ENCODE measurements at places on chromosomes 4 and X.

- H3K27me3 ChIP-seq: no peaks in the 10 kb centered on the region
- no peaks in the 10 kb centered on the region for H3K36me3 ChIP-seq
- H3K4me1 ChIP-seq: no peaks in the 10 kb centered on the region
- no peak overlapping the region for H3K27ac ChIP-seq
Observed at GRCh38 chr4:42995343-42995944, 102.9 kb downstream of the GRXCR1 start.

- no peaks in the 10 kb centered on the region for H3K27me3 ChIP-seq
- no peaks in the 10 kb centered on the region for H3K36me3 ChIP-seq
- H3K27ac ChIP-seq: no peak overlapping the region
- H3K4me3 ChIP-seq: no peak overlapping the region
Observed at GRCh38 chr4:85522277-85522676, 47.3 kb downstream of the ARHGAP24 start.

DNA sequence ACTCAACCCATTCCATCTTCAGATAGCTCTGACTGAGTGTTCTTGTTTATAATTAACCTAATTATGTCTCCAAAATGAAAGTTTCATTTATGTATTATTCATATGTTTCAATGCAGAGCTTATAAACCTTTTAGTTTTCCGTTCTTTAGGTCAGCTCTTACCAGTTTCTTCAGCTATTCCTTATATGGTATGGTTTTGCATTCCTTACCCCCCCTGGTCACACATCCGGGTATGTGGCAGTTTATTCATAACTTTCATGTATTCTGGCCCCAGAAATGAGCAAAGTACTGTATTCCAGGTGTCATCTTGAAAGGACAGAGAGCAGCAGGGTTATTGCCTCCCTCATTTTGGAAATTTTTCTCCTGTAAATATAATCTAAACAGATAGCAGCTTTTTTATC, 16.8 kb upstream of the IGSF1 start:
- H3K27ac ChIP-seq: no peak overlapping the region
- no peaks in the 10 kb centered on the region for H3K27me3 ChIP-seq
- H3K4me3 ChIP-seq: no peak overlapping the region
- H3K4me1 ChIP-seq: no peaks in the 10 kb centered on the region
- H3K36me3 ChIP-seq: no peaks in the 10 kb centered on the region

DNA sequence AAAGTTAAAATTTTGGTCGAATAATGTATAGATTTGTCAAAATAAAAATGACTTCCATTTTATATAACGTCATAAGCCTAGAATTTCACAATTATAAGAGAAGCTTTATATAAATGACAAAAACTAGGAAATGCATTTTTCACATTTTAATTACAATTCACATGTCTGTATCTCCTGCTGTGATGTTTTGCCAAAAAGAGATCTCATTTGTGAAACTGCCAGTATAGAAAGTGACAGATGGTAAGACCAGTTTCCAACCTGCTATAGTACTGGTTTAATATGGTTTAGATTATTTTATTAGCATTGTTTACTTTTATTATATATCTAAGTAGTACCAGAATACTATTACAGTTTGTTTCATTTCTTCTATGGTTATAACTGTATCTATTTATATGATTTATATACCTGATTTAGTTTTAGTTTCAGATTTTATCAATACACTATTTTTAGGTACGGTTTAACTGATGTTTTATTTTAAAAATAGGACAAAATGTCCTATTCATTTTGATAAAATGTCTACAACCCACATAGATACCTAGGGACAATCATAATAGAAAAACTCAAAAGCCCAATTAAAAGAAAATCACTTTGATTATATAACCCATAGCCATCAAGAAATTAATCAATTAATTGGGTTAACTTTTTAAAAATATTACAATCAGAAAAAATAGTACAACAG, 5.4 kb upstream of the CCSER1 start:
- H3K4me3 ChIP-seq: no peak overlapping the region
- no peaks in the 10 kb centered on the region for H3K36me3 ChIP-seq
- peaks cover 2% of the 10 kb centered on the region for H3K4me1 ChIP-seq
- peaks cover 29% of the 10 kb centered on the region for H3K27me3 ChIP-seq
- DNase-seq: no peak
- no peak overlapping the region for H3K27ac ChIP-seq

- H3K27me3 ChIP-seq: no peaks in the 10 kb centered on the region
- H3K27ac ChIP-seq: no peak overlapping the region
- peaks cover 5% of the 10 kb centered on the region for H3K4me1 ChIP-seq
- H3K36me3 ChIP-seq: peaks cover 2% of the 10 kb centered on the region
Observed at GRCh38 chr4:38359113-38359512, 304.9 kb upstream of the KLF3 start.

- H3K36me3 ChIP-seq: no peaks in the 10 kb centered on the region
- DNase-seq: peak; percentile 42
- peak within 1 kb of the TSS; percentile 75 for H3K4me3 ChIP-seq
- H3K27ac ChIP-seq: peak within 1 kb of the TSS; percentile 13
- H3K27me3 ChIP-seq: peaks cover 32% of the 10 kb centered on the region
- peaks cover 6% of the 10 kb centered on the region for H3K4me1 ChIP-seq
Observed at GRCh38 chr4:86891762-86892635, at the start of gene C4orf36. Gene C4orf36, minus strand, starts transcription at chr4:86892422. Its CDS starts 902 bp downstream, at chr4:86891520.

All from activated naive CD8-positive, alpha-beta T cell treated with anti-CD3 and anti-CD28 coated beads for 36 hours (primary cell).